SW480 (cell line): ENCODE measurements at places on chromosomes 6 and 20.
A peak's percentile ranks its signal among the peaks of the same experiment; 100 is the strongest.

DNA sequence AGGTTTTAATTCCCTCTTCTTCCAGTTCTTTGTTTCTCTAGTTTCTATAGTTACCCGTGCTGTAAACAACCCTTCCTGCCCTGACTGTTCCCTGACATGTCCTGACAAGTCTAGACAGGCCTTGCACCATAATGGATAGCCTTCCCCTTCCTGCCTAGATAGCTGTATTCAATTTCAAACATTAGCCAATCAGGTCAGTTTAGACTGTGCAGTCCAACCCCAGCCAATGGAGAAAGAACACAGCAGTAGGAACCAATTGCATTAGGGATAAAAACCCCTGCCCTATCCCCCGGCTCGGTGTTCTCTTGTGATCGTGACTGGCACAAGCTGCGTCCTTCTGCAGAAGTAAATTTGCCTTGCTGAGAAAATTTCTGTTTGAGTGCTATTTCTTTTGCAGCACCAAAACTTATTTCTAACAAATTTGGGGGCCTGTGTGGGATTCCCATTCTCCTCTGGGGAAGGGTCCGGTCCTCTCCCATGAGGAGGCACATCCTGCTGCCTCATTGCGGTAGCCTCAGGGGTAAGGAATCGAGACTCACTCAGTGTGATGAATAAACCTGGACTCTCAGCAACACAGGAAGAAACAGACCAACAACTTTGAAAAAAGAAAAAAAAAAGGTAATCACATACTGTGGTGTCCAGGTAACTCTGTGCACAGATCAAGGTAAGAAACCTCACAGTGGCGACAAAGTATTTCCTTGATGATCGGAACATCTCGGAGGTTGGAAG, 248.7 kb upstream of the ECI2 start:
- DNase-seq: no peak

GRCh38 chr6:33642897-33643296, 21.8 kb downstream of the ITPR3 start:
- DNase-seq: no peak

DNA sequence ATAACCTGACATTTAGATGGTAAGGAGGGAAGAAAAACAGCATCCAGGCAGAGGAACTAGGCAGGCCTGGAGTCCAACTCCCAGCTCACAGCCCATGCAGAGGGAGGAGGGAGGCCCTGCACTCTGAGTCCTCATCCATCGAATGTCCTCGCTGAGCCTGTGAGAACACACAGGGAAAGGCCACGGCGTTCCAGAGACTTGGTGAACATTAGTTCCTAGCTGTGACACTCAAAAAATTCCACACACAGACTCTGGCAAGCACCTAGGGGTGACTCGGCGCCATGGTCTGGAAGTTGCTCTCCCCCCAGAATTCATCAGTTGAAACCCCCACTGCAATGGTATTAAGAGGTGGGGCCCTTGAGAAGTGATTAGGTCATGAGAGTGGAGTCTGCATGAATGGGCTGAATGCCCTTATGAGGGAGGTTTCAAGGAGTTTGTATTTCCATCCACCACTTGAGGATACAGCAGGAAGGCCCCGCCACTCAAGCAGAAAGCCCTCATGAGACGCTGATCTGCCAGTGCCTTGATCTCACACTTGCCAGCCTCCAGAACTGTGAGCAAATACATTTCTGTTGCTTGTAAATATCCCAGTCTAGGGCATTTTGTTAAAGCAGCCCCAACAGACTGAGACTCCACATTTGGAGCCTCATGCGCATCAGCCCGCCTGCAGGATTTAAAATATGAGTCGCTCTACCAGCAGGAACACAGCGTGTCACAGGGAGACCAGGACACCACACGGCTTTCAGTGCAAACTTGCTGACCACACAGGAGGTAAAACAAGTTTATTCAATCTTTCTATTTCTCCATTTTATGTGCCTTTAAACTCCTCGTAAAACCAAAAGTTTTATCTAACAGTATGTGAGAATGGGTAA, 73.9 kb downstream of the WDR27 start:
- DNase-seq: no peak

- DNase-seq: peak; percentile 91
These were observed 12.6 kb downstream of the HSPA12B start for GRCh38 chr20:3744806-3745685.

- DNase-seq: no peak
These were observed 10.9 kb upstream of the SOX4 start for GRCh38 chr6:21582651-21583050.

DNA sequence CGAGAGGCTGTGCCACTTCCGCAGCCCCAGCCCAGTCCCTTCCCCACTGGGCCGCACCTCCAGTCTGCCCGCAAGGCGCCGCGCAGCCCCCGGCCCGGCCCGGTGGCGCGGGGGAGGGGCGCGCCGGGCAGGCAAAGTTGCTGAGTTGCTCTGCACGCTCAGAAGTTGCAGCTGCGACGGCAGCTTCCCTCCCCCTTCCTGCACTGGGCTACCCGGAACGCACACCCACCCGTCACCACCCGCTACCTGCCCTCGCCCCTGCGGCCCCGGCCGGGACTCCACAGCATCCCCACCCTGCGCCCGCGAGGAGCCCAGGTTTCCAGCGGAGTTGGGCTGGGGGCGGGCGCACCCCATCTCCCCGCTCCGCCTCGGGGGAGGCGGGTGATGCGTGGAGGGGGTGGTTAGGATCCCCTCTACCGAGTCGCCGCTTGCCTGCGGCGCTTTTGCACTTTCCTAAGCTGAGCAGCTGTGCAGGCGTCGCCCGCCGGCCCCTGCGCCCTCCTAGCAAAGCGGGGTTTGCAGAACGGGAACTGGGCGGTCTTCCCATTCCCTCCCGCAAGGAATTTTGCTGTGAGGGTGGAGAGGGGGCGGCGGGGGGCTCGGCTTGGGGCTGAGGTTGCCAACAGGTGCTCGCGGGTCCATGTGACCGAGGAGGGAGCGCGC, 55.9 kb upstream of the RREB1 start:
- DNase-seq: peak; percentile 60

DNA sequence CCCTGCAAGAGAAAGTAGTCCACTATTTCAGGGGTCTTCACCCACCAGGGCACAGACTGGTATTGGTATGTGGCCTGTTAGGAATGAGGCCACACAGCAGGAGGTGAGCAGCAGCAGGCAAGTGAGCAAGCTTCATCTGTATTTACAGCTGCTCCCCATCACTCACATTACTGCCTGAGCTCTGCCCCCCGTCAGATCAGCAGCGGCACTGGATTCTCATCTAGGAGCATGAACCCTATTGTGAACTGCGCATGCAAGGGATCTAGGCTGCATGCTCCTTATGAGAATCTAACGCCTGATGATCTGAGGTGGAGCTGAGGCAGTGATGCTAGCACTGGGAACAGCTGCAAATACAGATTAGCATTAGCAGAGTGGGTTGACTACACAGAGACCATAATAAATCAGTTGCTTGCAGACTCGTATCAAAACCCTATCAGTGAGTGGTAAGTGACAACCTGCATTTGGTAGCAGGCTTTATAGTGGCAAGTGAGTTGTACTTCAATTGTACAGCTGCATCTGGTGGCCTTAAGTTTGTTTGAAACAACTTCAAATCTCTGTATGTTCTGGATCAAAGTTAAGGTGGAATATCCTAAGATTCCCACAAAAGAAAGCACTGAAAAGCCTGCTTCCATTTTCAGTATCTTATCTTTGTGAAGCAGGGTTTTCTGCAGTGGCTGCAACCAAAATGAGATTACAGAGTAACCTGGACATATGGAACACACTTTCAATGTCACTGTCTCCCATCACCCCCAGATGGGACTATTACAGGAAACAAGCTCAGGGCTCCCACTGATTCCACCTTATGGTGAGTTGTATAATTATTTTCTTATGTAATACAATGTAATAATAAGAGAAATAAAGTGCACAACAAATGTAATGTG, 12.8 kb downstream of the C6orf141 start:
- DNase-seq: no peak
